Ecto neural progenitor cell (in vitro differentiated cells): ENCODE measurements at places on chromosomes 3 and 15.

- DNase-seq: no peak
Observed at GRCh38 chr3:57872606-57873005, 116.5 kb downstream of the SLMAP start.

GRCh38 chr3:29694783-29695182, 413.9 kb downstream of the RBMS3 start:
- DNase-seq: no peak

DNA sequence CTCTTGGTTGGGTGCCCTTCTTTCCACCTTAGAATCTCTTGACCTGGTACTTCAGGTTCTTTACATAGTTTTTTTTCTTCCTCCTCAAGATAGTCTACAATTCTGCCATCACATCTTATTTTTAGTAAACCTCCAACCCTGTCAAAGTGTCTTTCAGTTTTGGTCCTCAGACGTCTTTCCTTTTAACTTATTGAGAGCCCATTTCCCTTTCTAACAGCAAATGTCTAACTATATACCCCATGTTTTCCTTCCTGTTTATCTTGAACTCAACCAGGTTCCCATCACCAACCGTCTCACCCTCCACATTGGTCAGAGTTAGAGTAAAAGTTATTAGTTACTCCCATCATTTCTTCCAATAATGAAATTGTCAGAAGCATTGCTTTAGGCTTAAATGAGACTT, 10.4 kb downstream of the KBTBD12 start:
- no peak for DNase-seq

- DNase-seq: no peak
Observed at GRCh38 chr15:47814620-47815019, 97.3 kb downstream of the SEMA6D start.

DNA sequence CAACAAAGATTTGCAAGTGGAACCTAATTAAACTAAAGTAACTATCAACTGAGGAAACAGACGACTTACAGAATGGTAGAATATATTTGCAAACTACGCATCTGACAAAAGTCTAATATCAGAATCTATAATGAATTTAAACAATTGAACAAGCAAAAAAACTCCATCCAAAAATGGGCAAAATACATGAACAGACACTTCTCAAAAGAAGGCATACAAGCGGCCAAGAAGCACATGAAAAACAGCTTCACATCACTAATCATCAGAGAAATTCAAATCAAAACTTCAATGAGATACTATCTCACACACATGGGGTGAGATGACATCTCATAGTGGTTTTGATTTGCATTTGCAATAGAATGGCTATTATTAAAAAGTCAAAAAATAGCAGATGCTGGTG, 128.6 kb downstream of the POLR2M start:
- no peak for DNase-seq

- no peak for DNase-seq
Observed at GRCh38 chr3:79354179-79354688, 413.6 kb downstream of the ROBO1 start.

GRCh38 chr15:68368731-68369435, 63.1 kb downstream of the ITGA11 start:
- no peak for DNase-seq

DNA sequence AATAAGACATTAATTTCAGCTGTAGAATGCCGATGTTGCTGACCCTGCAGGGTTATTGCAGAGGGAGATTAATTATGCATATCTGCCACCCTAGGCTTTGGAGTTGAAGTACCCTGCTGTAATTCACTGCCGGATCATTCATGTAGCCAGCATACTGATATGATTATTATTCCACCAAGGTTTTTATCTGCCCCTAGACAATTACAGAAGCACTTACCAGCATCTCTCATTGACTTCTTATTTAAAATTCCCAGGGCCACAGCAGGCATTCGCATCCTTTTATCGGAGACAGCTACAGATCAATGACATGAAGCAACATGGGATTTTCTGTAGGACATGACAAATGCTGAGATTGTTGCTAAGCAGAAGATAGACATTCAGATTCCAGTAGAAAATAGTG, 31.3 kb downstream of the IL1RAP start:
- no peak for DNase-seq

GRCh38 chr3:30858894-30859389, 35.5 kb downstream of the GADL1 start:
- DNase-seq: no peak

DNA sequence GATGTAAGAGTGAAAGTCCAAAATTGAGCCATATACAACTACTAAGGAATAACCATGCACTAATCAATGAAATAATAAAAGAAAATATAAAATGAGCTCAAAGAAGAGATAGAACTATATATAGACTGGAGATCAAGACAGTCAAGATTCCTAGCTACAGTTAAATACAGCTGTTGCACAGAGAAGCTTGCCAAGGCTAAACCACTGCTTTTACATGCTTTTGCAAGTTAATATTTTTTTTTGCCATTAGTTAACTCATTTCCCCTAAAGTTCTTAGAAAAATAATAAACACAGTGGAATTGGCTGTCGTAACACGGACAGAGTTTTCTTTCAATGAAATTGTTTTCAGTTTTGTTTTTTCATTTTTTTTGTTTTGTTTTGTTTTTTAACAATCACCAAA, 123.0 kb downstream of the VGLL3 start:
- no peak for DNase-seq
